Renal cortex interstitium (tissue), 15 donors: ENCODE measurements at places on chromosomes 7 and 10. TPM values are rescaled to one million over a fixed set of nuclear protein-coding genes. Genes with fewer than 3 reads are reported as not detected.

Gene SLC26A5
- polyA plus RNA-seq: 0.22 TPM

Gene NODAL
- 0.45 TPM for polyA plus RNA-seq

Gene TMUB1
- 34.5 TPM for polyA plus RNA-seq

Gene PNLIPRP3
- not detected for polyA plus RNA-seq

Gene TRIM24
- polyA plus RNA-seq: 69.1 TPM

Gene NCF1
- polyA plus RNA-seq: 2.2 TPM

Gene EPO
- polyA plus RNA-seq: 0.38 TPM

Gene COL13A1
- polyA plus RNA-seq: 23.4 TPM

Gene COL17A1
- 1.3 TPM for polyA plus RNA-seq
